ENCODE measurements at places on chromosomes 7 and 10.

- DNase-seq = no peak
Observed at GRCh38 chr7:26157520-26158105, 5.6 kb downstream of the NFE2L3 start.

- DNase-seq = no peak
Observed at GRCh38 chr7:155363852-155364600, 66.3 kb downstream of the INSIG1 start.

- no peak for DNase-seq
Observed at GRCh38 chr10:4687397-4687796, 138.6 kb upstream of the AKR1E2 start.

DNA sequence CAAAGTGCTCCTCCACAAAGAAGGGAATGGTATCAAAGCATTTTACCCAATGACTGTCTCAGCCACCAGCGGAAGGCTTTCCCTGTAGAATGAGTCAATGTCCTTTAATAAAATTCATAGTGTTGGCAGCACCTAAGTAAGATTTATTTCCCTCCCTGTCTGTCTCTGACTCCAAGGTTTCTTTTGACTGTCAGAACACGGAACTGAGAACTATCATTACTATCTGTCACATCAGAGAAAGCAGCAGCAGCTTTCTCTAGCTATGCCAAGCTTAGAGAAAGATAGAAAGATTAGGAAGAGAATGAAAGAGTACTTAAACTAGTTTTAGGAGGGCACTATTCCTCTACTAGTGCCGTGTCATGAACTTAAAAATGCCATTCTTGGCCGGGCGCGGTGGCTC, 400.1 kb downstream of the SORCS1 start:
- no peak for DNase-seq

DNA sequence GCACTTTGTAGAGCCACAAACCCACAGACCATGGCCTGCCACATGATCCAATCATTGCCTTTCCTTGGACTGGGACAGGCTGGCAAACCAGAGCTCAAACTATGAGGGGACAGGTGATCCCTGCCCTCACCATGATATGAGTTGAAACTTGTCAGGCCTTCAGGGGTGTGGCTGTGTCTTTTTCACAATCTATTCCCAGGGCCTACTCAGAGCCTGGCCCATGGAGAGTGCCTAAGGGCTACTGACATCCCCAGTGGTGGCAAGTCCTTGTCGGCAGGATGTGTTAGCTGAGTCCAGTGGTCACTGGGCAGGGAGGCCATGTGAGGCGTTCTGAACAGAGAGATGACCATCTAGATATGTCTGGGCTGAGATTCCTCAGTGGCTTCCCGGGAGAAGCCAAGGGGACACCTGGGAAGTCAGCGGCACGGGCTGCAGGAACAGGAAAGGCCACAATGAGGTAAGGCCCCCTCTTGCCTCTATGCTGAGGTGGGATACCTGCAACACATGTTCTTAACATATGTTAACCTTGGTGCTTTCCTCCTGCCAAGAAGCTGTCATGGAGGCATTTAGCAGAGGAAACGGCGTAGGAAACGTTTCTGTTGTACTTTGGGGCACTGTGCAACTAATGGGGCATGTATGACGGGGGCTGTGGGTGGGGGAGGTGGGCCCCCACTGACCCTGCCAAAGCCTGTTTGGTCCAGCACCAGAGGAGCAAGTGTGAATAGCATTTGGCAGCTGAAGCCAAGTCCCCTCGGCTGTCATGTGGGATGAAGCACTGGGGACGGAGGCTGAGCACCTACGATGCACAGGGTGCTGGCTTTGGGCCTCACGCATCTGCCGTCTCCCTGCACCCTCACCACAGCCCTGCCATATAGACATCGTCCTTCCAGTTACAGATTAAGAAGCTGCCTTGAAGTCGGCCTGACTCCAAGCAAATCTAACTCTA, 384.0 kb downstream of the RPS24 start:
- no peak for DNase-seq

GRCh38 chr7:132326878-132327589, 249.2 kb downstream of the PLXNA4 start:
- no peak for DNase-seq

DNA sequence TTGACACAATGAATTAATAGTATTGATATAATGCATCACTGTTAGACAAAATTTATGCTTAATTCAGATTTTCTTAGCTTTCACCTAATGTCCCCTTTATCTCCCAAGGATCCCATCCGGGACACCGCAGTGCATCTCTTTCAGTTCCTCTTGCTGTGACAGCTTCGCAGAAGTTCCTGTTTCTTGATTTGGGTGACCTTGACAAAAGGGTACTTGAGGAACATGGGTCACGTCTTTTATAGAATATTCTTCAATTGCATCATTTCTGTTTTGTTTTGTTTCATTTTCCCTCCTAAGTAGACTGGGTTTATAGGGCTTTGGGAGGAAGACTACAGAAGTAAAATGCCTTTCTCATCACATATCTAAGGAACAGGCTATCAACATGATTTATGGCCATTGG, 453.2 kb downstream of the DPP6 start:
- no peak for DNase-seq

GRCh38 chr10:78964274-78964951, 104.4 kb upstream of the ZMIZ1 start:
- no peak for DNase-seq

DNA sequence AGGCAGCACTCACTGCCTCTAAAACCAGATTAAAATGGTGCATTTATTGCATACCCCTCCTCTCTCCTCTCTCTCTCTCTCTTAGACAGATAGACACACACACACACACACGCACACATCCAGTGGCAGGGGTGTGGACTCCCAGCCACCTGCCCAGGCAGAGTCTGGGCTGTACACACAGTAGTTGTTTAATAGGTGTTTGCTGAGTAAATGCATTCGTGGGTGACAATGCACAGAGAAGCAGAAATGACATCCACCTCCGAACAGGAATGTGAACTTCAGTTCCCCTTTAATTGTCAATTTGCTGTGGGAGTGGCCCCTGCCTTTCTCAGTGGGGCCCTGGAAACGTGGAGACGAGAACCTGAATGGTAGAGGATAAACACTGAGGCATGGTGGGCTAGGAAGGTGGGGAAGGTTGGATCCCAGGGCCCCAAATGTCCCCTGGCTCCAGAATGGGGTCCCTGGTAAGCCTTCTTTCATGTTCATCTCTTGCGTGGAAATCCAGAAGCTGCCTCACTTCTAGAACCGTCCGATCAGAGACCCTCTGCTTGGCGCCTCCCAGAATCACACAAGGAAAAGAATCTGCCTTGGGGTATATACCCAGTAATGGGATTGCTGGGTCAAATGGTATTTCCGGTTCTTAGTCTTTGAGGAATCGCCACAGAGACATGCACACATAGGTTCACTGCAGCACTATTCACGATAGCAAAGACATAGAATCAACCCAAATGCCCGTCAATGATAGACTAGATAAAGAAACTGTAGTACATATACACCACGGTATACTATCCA, 58.5 kb upstream of the ECHDC3 start:
- DNase-seq = no peak

GRCh38 chr10:7345717-7346116, 65.1 kb downstream of the SFMBT2 start:
- DNase-seq = no peak

GRCh38 chr7:73308074-73308664, 457 bp downstream of the NSUN5 start:
- no peak for DNase-seq

GRCh38 chr7:1720326-1720725, 50.2 kb downstream of the ELFN1 start:
- DNase-seq = no peak

- DNase-seq = no peak
Observed at GRCh38 chr10:34155812-34156211, 659.3 kb downstream of the PARD3 start.

GRCh38 chr10:98028168-98028770, 2.2 kb downstream of the CRTAC1 start:
- peak; percentile 15 for DNase-seq

DNA sequence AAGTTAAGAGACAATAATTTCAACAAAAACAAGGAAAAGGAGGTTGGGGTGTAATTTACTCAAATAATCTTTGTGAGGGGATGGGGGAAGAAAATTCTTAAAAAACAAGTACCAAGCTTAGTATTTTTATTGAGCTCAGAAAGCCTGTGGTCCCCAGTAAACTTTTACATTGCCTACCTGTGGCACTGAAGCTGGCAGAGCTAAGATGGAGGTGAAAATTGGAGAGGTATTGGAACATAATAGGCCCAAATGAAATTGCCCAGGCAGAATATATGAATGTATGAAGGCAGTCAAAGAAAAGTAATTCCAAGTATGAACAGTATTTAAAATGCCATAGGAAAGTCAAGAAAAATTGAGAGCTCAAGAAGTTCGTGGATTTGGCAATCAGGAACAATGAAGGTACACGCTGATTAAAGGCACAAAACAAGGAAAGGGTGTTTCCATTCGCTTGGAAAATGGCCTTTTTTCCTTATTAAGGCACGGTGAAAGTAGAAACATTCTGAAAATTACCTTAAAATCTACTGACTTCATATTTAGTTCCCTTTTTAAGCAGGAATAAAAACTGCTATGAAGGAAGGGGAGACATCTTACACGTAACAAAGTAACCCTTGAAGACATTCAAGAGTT, 3.4 kb upstream of the KMT2E start:
- DNase-seq = no peak

GRCh38 chr7:85010306-85010705, 176.6 kb downstream of the SEMA3D start:
- DNase-seq = no peak

- DNase-seq = no peak
Observed at GRCh38 chr7:47304727-47305719, 276.9 kb downstream of the TNS3 start.

- peak; percentile 88 for DNase-seq
Observed at GRCh38 chr10:5975641-5976473, 1.5 kb downstream of the IL15RA start.
